ENCODE measurements at places on chromosomes 7 and 10.

DNA sequence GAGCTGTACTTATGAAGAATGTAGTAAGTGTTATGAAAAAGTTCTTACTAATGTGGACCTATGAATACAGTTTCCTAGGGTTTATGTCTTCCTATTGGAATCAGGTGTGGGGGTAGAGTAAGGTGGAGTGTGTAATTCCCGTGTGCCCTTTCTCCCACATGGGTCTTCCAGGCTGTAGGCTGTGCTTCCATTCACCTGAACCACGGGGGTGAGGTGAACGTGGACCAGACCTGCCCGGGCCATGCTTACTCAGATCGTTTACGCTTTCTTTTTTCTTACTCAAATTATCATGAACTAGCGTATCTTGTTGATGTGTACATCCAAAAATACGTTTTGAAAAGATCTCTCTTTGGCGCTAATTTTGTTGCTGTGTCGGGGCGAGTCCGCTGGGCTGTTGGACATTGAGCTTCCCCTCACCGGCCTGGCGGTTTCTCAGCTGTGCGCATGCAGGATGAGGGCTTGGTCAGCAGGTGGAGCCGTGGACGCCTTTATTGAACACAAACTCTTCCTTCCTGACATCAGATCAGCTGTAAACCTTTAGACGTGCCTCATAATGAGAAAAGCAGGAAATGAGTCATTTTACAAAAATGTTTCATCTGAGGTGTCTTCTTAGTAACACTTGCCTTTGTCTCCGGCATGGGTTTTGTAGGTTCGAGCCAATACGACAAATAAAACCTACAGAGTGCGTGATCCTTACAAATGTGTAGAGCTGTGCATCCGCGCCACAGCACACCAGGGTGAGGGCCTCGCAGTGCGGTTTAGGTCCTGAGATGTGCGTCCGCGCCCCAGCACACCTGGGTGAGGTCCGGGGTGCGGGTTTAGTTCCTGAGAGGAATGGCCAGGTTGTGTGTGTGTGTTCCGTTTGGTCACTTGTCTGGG is 53.8 kb downstream of the WDR37 start:
- peak overlapping the region; percentile 40 for H3K27ac ChIP-seq
- peaks cover 18% of the 10 kb centered on the region for H3K4me1 ChIP-seq
- H3K36me3 ChIP-seq = peaks cover 9% of the 10 kb centered on the region
- no peaks in the 10 kb centered on the region for H3K27me3 ChIP-seq
- DNase-seq = peak; percentile 58

- no peak for DNase-seq
- H3K4me3 ChIP-seq = no peak overlapping the region
- no peaks in the 10 kb centered on the region for H3K36me3 ChIP-seq
- H3K4me1 ChIP-seq = peaks cover 6% of the 10 kb centered on the region
These were observed 36.5 kb downstream of the KMT2C start for GRCh38 chr7:152399344-152399743.

DNA sequence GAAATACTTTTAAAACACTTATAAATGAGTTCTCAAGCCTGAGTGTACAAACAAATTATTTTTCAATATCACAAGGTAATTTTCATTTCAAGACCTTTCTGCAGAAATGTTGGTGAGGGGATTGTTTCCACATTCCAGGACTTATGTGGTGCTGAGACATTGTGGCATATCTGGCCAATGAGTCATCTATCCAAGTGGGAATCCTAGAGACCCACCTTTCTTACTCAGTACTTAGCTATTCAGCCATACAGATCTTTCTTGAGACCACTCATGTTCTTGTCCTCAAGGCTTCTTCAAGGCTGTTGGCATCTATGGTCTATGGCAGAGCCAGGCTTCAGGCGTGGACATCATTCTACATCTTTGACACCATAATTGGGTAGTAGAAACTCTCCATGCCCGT is 225.4 kb downstream of the DKK1 start:
- peak overlapping the region; percentile 48 for H3K27ac ChIP-seq
- peak overlapping the region; percentile 31 for H3K4me3 ChIP-seq
- H3K4me1 ChIP-seq = peaks cover 13% of the 10 kb centered on the region
- peak; percentile 71 for DNase-seq
- no peaks in the 10 kb centered on the region for H3K27me3 ChIP-seq

DNA sequence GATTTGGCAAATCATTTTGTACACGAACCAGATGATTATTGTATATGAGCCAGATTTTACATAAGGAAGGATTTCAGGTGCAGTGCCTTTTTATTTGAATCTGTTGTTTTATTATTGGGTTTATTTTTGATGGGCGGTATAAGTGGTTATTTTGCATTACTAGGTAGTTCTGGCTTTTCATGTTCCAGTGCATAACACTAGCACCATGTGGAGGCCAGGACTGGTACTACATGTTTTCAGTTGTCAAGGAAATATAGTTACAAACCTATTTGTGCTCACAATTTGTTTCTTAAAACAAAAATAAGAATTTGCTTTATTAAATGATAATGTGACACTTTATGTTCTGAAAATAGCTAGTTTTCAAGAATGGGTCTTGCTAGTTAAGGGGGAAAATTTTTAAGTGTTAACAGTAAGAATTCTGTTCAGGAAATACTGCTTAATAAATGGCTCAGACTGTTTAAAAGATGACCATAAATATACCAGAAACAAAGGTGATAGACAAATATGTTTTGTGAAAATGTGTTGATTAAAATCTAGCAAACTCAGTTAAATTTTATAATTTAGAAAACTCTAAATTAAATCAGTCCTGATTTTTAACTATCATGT is 7.1 kb upstream of the SEMA3E start:
- H3K36me3 ChIP-seq = no peaks in the 10 kb centered on the region
- no peak overlapping the region for H3K4me3 ChIP-seq
- peak; percentile 50 for DNase-seq

GRCh38 chr10:96439725-96440124 is 74.0 kb downstream of the TLL2 start:
- DNase-seq = no peak
- H3K27ac ChIP-seq = no peak overlapping the region
- no peak overlapping the region for H3K4me3 ChIP-seq
- H3K27me3 ChIP-seq = no peaks in the 10 kb centered on the region

DNA sequence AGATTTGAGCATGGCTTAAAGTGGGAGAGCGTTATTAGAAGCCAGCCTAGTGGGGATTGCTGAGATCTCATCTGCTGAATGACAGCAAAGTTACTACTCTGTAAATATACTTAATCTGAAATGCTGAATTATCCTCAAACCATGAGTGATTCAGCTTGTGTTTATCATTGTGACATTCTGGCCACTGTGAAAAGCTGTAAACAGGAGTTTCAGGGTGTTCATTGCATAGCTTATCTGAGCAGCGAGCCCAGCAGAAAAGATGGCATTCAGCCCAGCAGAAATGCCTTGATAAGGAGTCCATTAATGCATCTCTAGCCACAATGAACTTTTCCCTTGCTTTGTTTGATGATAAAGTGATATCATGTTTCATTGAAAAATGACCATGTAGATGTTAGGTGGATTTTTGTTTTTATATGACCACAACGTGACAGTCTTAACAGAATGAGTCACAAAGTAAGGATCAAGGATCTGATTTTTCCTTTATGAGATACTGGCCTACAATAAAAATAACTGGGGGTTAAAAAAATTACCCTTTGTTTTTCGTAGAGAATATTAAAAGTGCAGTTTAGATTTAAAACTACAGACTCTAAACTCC is 7.8 kb downstream of the TES start:
- H3K36me3 ChIP-seq = no peaks in the 10 kb centered on the region
- peak overlapping the region; percentile 69 for H3K27ac ChIP-seq
- peaks cover 85% of the 10 kb centered on the region for H3K4me1 ChIP-seq
- peak; percentile 93 for DNase-seq

GRCh38 chr7:155222573-155222972 is 75.1 kb upstream of the INSIG1 start:
- no peak overlapping the region for H3K27ac ChIP-seq
- no peaks in the 10 kb centered on the region for H3K36me3 ChIP-seq
- H3K4me3 ChIP-seq = no peak overlapping the region

- H3K4me3 ChIP-seq = no peak overlapping the region
- 0 out of 2 replicates have a peak, but pooled peaks cover 6% of the 10 kb centered on the region for H3K27me3 ChIP-seq
- H3K27ac ChIP-seq = no peak overlapping the region
- no peaks in the 10 kb centered on the region for H3K36me3 ChIP-seq
- peak; percentile 8 for DNase-seq
- peaks cover 11% of the 10 kb centered on the region for H3K4me1 ChIP-seq
These were observed 300.8 kb downstream of the SDHAF3 start for GRCh38 chr7:97418312-97418711.

- DNase-seq = no peak
- no peaks in the 10 kb centered on the region for H3K27me3 ChIP-seq
- no peak overlapping the region for H3K4me3 ChIP-seq
- peaks cover 15% of the 10 kb centered on the region for H3K36me3 ChIP-seq
These were observed 43.7 kb upstream of the PRKAR1B start for GRCh38 chr7:770741-771166.

DNA sequence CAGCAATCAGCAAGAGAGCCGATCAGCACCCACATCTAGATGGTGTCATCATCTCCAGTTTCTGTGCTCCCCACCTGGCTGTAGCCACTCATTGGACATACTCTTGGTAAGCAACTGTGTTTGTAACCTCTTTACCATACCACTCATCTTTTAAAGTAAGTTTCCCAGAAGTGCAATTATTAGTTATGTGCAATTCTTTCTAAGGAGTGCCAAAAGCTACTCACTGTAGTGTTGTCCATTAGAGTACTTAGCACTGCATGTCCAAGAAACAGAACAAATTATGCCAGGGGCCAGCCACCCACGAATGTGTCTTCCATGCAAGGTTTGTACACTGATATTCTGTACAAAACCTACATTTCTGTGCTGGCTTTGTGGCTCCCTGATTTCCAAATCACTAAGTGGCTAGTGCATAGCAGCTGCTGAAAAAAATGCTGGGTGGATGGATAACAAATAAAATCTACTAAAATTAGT is 131.9 kb downstream of the SRPK2 start:
- no peak overlapping the region for H3K4me3 ChIP-seq
- no peaks in the 10 kb centered on the region for H3K27me3 ChIP-seq
- no peak overlapping the region for H3K27ac ChIP-seq
- no peaks in the 10 kb centered on the region for H3K36me3 ChIP-seq

DNA sequence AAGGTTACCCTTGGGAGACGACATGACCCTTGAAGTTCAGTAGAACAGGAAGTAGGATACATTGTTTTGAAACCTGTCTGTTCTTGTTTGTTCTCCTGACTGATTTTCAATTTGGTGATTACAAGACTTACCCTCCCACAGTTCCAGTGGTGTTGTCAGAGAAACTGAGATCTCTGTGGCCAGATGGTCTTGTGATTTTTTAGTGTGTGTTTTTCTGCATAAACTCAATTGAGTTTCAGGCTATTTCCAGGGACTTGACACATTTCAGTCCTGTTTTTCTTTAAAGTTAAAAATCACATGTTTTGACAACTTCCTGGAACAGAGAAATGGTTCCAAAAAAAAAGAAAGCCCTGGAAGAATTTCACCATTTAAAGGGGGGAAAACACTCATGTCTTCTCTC is 22.3 kb downstream of the PIK3CG start:
- H3K4me3 ChIP-seq = no peak overlapping the region
- H3K4me1 ChIP-seq = no peaks in the 10 kb centered on the region
- no peak overlapping the region for H3K27ac ChIP-seq
- no peaks in the 10 kb centered on the region for H3K27me3 ChIP-seq

GRCh38 chr7:2921653-2922347 is 77.7 kb upstream of the GNA12 start:
- no peak for DNase-seq
- no peak overlapping the region for H3K4me3 ChIP-seq
- no peaks in the 10 kb centered on the region for H3K27me3 ChIP-seq
- no peak overlapping the region for H3K27ac ChIP-seq
- peaks cover 9% of the 10 kb centered on the region for H3K4me1 ChIP-seq

- H3K27ac ChIP-seq = no peak overlapping the region
- H3K36me3 ChIP-seq = no peaks in the 10 kb centered on the region
- peaks cover 40% of the 10 kb centered on the region for H3K27me3 ChIP-seq
- DNase-seq = no peak
- H3K4me1 ChIP-seq = no peaks in the 10 kb centered on the region
- no peak overlapping the region for H3K4me3 ChIP-seq
These were observed 11.3 kb downstream of the NPTX2 start for GRCh38 chr7:98628418-98628817.

Data from HCT116 (cell line).